ENCODE measurements at places on chromosomes 5 and 9.

GRCh38 chr9:68998385-68998784 is 15.5 kb downstream of the PRKACG start:
- no peak for DNase-seq

DNA sequence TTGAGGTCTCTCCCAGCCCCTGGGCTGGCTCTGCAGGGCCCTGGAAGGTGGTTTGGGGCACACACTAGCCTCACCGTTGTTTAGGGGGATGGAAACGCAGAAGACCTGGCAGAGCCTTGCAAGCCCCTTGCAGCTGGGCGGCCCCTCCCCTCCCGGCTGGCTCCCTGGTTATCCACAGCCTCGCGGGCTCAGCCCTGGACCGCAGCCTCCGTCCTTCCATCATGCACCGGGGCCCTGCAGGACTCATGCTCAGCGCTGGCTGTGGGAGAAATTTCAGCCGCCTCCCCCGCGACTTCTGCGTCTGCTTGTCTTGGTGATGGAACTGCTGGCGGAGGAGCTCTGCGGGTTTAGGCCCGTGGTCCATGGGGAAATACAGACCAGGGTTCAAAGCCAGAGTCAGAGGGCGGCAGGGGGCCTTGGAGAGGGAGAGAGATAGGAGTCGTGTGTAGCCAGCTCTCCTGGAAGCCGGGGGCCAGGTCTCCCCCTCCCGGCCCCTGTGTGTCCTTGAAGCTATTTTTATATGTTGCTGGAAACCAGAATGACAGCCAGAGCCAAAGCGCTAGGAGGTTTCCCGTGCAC is 75.8 kb upstream of the IER5L start:
- DNase-seq = no peak

DNA sequence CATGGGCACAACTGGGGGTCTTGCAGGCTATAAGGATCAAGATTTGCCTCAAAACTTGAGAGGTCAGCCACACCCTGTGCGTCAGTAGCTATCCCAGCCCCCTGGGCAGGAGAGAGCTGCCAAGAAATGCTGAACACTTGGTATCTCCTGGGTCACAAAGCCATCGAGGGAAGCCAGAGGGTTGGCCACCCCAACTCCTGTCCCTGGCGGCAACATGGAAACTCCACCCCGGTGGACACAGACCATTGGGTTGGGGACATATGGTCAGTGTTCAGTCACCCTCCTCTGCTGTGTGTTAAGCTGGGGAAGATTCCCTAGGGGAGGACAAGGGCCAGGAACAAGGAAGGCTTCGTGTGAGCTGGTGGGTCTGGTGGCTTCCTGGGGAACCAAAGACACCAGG is 140.6 kb downstream of the C5orf15 start:
- no peak for DNase-seq

- DNase-seq = no peak
These were observed 9.1 kb upstream of the PTGES start for GRCh38 chr9:129761901-129762369.

GRCh38 chr9:81824802-81825730 is 103.2 kb upstream of the SPATA31D4 start:
- no peak for DNase-seq

DNA sequence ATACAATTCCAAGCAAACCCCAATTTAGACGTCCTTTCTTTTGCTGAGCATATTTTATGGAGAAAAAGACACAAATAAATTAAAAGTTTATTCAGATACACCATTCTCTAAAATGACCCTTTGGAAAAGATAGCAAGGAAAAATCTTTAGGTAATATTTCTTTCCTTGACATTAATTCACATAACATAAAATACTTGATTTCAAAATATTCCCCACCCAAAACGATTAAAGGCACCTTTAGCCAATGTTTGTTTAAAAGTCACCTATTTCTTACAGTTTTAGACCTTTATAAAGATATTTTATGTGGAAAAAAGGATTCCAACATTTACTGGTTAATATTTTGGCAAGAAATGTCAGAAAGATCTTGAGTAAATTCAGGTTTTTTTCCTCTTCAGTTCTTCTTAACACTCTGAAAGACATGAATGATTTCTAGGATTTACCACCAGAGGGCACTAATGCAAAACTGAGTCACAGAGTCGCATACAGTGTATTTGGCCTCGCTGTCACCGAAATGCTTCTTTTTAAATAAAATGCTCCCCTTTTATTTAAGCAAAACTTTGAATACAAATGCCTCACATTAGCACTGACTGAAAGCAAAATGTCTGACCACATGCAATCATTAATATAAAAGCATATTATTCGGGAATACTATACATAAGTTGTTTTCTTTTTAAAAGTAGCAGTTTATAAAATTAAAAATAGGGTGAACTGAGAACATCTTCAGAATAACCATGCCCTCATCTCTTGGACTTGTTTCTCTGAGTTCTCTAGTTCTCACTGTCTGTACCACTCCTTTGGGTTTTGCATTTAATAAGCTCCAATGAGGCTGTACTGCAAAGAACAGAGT is 122.5 kb downstream of the SLC1A3 start:
- no peak for DNase-seq

DNA sequence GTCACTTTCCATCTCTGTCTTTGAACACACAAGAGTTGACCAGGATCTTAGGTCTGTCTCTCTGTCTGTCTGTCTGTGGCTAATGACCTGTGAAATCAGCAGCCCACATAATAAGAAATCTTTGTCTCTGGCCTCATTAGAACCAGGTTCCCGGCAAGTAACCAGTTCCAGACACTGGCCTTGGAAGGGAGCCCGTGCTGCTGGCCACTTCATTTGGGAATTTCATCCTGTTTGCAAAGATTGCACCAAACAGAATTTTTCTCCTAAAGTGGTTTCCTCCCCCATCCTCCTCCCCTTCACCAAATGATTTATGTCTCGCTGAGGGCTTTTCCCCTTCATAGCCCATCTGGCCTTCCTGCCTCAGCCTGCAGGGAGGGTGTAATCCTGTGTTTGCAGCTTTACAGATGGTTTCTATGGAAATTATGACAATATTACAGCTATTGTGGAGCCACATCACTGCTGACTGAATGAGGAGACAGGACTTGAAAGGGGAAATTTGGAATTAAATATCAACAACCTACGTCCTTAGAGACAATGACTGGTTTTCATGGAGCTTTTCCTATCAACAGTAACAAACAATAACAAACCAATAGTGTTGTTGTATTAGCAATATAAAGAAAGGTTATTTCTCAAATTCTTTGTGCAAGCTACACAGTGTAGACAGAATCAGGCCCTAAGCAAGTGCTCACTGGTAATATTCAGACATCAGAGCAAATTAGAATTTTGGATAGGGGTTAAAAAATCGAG is 25.7 kb downstream of the DPYSL3 start:
- no peak for DNase-seq

DNA sequence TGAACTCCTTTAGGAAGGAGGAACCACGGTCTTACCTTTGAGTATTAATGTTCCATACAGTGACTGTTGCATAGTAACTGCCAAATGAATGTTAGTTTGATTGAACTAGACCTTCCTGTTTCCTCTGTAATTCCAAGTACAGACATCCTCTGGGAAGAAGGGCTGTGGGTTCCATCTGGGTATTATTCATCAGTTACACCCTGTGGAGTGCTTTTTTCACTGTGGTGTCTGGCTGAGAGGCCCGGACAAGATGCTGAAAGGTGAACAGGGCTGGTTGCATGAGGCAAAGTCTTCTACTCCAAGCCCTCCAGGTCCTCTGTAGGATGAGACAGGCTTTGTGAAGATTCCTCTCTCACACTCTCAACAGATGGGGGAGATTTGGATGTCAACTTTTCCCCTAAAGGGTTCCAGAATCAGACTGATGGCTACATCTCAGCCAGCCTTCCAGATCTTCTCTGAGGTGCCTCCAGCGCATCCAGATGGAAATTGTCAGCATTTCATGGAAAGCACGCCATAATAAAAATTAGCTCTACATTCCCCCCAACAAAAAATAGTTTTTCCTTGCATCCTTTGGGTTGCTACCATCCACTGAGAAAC is 230.9 kb downstream of the GAS1 start:
- DNase-seq = no peak

- DNase-seq = no peak
These were observed 21.6 kb downstream of the TJP2 start for GRCh38 chr9:69195668-69196067.

DNA sequence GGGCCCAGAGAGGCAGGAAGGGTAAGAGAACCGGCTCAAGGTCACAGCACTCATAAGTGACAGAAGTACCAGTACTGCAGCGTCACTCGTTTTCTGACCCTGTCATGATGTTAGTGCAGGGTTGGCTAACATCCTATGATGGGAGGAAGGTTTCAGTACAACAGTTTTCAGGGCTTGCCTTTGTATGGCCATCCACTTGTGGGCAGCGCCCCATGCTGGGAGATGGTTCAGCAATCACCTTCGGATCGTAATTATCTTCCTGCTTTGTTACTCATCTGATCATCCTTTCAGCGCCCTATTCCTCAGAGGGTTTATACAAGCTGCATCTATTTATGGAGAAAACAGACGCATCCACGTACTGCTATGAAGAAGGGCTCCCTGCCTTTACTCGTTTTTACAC is 2.4 kb downstream of the MAP1B start:
- DNase-seq = no peak

DNA sequence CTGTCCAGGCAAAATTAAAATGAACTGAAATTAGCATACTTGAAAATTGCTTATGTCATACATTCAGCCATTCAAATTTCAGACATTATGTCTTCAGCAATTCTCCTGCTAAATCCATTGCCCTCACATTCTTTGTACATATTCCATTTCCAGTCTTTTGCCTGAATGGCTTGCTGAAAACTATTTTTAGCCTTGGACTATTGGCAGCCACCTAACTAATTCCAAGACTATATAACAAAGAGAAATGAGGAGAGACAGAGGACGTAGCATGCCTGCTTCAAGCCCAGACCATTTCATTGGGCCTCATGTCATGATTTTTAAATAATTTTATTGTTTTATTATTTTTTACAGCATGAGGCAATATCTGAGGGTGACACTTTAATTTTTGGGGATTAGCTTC is 100.3 kb downstream of the MRPS30 start:
- DNase-seq = no peak

DNA sequence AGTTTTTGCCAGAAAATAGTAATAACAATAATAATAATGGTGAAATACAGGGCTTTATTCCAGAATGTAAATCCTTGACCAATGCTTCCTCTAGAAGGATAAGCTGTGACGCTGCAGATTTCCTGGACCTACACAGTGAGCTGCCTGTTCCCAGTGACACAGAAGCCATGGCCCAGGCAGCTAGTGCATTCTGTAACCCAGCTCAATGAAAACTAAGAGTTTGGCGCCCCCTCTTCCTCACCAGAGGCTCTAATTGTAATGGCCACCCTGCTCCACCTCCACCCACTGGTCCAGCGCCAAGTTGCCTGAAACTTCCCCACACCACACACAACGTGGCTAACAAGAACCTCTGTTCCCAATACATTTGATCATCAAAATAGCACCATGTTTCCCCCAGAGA is 248.1 kb downstream of the CETN3 start:
- no peak for DNase-seq

- DNase-seq = no peak
These were observed 162.4 kb upstream of the ZNF608 start for GRCh38 chr5:124908581-124909451.

- no peak for DNase-seq
These were observed 4.3 kb upstream of the QRFP start for GRCh38 chr9:130900701-130901497.

DNA sequence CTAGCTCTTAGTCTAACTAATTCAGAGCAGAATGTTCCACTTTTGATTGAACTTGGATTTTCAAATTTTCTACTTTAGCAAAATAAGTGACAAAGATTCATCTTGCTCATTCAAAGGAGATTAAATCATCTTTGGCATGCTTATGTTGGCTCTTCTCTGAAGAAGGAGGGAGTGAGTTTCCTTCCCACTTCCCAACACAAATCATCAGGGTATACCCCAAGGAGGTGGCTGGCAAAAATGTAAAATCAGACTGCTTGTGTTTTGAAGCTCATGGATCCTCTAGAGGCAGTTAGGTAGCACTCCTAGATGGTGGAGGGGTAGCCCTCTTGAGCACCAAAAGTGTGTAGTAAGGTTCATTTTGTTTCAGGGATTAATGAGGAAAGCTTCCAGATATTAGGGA is 343.1 kb downstream of the OSTF1 start:
- no peak for DNase-seq

- no peak for DNase-seq
These were observed 35.2 kb downstream of the JADE2 start for GRCh38 chr5:134560698-134561097.

DNA sequence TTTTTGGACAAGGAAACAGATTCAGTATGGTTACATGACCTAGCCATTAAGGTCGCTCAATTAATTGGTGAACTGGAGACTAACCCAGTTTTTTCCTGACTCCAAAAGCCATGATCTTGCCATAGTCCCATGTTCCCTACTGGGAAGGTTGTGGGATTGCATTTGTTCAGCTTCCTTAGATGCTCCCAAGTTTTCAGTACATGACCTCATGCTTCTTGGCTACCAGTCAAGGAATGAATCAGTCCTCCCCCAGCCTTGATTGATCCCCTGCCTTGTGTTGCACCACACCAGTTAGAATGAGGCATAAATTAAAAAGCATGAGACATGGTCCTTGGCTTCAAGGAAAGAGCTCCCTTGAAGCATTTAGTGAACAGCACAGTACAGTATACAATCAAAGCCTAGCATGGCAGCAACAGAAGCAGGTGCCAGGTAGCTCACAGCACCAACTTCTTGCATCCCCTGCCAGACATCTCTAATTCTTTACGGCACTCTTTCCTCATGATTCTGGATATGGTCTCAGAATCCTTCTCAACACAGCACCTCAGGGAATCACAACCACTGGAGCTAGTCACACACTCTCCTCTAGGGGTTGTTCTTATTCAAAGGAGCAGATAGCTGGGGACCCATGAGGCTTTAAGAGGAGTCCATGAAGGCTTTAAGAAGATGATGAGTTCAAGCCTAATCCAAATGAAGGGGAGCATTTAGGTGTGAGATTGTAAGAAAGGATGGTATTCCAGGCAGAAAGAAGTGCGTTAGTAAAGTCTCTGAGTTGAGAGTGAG is 295.5 kb upstream of the CLINT1 start:
- no peak for DNase-seq

DNA sequence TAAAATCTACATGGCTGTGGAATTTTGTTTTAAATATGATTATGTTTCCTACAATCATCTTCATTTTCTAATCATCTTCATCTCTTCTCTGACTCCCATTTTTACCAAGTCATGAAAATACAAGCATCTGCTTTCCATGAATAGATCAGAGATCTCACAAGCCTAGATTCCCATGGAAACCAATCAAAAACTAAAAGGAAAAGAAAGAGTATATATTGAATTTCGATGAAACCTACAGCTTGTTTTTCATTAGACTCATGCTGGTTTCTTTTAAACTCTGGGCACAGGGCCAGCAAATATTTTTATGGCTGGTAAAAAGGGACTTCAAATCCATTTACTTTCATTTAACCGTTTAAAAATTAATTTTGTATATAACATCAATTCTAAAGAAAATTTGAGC is 51.2 kb downstream of the INVS start:
- DNase-seq = no peak

DNA sequence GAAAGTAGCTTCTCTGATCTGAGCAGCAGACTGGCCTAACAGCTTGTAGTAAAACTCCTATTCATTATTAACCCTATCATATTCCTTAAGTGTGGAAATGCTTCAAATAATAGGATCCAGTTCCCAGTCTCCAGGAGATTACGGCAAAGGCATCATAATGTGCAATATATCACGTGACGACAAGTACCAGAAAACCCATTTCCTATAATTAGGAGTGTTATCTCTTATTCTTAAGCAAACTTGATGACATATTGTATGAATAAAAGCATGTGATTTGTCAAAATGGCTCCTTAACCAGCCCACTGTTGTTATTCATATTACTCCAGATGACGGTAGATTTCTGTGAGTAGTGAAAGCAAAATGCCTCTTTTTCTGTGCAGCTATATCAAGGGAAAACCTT is 2.9 kb downstream of the SV2C start:
- DNase-seq = no peak

- DNase-seq = no peak
These were observed 49.0 kb downstream of the ZNF462 start for GRCh38 chr9:106911951-106912350.
